ENCODE measurements at places on chromosomes 12 and 14.

DNA sequence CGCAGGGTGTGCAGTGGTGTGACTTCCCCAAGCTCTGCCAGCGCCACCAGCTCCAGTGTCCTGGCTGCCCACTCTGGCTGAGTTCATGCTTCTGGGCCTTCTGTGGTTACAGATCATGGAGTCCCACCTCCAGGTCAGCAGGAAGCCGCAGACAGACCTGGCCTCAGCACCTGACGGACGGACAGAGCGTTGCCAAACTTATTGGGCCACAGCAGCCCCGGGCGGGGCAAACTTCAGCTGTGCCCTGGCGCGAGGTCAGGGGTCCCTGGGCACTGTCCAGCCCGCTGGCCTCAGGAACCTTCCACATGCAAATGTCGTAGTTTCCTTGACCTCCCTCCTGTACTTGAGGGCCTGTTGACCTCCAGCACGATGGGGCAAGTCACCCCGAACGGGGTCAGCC lies 11.2 kb downstream of the GPR132 start:
- no peak for DNase-seq

DNA sequence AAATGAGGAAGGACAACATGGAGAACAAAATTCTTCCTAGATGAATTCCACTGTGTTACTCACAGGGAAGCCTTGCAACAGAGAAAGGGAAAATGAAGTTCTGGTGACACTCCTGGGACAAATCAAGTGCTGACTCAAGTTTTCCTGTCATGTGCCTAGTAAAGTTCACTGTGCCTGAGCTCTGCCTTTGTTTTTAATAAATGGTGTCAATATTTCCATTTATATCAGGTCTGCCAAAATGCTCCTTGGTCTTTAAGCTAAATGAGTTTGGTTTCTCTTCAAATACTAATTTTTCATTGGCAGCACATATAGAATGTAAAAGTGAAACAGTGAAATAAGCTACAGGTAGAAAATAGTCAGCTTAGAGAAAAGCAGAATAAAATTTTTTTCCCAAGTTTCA lies 33.0 kb downstream of the HIGD1C start:
- DNase-seq: no peak

DNA sequence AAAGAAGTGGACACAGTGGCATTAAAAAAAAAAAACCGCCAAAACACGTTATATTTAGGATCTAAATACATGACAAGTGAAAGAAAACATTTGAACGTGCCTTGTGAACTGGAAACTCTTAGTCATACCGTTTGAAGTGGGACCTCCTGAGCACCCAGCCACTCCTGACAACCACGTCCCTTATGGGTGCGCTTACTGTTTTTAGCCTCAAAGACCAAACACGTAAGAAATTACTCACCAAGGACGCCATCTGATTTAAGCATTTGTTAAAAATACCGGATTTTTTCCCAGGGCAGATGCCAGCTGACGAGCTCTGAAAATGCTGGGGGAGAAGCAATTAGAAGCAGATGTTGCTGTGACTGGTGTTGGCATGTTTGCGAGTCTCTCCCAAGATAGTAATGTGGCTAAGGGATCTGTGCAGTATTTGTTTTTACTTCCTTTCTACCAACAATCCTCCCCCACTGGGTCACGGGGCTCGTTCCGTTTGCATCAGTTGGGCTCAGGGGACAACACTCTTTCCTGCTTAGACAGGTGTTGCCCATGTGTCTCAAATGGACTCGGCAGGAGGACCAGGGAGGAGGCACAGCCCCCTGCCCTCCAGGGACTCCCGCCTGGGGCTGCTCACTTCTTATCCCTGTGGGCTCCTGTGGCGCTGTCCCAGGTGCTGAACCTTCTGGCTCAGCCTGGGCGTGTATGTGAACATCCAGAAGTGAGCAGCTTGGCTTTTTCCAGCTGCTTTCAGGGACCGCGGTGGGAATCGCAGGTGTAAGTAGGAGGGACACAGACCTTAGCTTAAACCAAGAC lies 101.0 kb downstream of the BEGAIN start:
- peak; percentile 88 for DNase-seq

DNA sequence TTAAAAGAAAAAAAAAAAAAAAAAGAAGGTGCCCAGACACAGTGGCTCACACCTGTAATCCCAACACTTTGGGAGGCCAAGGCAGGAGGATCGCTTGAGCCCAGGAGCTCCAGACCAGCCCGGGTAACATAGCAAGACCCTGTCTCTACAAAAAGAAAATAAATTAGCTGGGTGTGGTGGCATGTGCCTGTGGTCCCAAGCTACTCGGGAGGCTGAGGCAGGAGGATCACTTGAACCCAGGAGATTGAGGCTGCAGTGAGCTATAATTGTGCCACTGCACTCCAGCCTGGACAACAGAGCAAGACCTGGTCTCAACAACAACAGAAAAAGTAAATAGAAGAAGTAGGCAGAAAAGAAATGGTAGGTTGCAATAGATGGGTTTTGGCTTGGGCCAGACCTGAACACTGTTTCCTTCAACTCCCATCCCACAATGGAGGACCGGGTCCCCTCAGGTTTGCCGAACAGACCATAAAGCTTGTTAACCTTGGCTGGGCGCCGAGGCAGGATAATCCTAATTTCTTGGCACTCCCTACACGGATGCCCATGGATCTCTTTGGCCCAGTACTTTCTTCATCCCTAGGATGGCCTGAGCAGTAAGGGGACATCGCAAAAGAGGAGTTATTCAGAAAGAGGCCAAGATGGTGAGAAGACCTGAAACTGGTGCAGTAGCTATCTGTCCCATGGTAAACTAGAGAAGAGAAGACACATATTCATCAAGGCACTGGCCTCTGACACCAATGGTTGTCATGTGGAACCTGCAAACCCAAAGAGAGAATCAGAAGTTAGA lies 165.5 kb upstream of the CCND2 start:
- DNase-seq: no peak

- DNase-seq: no peak
Observed at GRCh38 chr14:77988970-77989369, 181.2 kb upstream of the NRXN3 start.

GRCh38 chr12:57213058-57213715 lies 3.4 kb upstream of the NXPH4 start:
- peak; percentile 82 for DNase-seq

GRCh38 chr14:77543637-77544334 lies 45.2 kb upstream of the ISM2 start:
- DNase-seq: no peak

GRCh38 chr12:97482143-97482693 lies 19.6 kb downstream of the RMST start:
- no peak for DNase-seq

- peak; percentile 72 for DNase-seq
Observed at GRCh38 chr14:69151458-69152180, 1.3 kb downstream of the DCAF5 start.

GRCh38 chr12:42422785-42423184 lies 96.8 kb downstream of the PPHLN1 start:
- no peak for DNase-seq

DNA sequence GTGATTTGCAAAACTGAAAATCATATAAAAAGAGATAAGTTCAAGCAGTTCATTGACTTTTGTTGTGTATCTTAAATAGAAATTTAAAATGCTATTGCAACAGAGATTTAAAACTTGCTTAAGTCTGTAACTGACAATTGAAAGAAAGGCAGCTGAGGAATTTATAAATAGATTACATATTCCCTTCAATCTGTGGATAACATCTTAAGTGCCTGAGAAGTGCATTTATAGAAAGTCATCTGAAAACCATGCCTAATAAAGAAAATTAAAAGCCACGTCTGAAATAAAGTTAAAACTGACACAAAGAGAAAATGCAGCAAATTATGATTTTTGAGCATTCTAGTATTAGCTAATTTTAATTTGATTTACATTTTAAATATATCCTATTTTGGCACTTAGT lies 479.8 kb downstream of the MDGA2 start:
- no peak for DNase-seq

DNA sequence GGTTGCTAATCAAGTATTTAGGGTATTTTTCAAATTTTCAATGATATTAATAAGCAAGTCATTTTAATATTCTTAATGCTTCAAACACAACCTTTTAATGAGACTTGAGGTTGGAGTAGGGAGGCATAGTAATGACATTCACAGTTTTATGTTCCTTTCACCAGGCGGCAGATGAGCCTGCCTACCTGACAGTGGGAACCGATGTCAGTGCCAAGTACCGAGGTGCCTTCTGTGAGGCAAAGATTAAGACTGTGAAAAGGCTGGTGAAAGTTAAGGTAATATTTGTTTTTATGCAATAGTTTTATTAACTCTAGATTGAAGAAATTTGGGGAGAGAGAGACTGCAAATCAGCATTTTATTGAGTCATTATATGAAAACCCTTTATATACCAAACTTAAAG lies 3.1 kb downstream of the ARID4A start:
- DNase-seq: no peak

DNA sequence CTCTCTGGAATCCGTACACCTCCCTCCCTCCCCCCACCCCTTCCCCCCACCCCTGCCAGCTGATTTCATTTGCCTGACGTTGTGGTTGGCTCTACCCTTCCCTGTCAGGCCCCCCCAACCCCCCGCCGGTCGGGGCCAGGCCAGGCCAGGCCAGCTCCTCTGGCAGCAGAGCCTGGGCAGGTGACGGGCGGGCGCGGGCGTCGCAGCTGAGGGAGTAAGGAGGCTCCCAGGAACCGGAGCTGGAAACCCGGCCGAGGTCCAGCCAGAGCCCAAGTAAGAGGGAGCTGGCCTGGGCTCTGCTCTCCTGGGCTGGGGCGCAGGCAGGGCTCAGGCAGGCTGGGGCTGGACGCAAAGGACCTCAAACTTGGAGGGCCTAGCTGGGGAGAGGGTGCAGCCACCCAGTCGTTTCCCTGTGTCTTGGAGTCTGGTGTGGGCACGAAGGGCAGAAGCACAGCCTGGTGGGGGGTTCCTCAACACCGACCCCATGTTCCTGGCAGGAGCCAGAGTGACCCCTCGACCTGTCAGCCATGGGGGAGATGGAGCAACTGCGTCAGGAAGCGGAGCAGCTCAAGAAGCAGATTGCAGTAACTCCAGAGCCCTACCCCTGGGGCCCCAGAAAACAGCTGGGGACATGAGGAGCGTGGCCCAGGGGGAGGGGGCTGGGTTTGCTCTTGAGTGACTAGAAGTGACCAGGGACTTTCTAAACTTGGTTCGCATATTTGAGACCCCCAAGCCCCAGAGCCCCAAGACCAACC lies at the start of gene GNB3:
GNB3 (plus strand) TSS at position 165 of the 755 bp plus-strand sequence; CDS start at position 528, 363 bp downstream.
- no peak for DNase-seq

- no peak for DNase-seq
Observed at GRCh38 chr14:61271552-61271951, 9.6 kb downstream of the TMEM30B start.

DNA sequence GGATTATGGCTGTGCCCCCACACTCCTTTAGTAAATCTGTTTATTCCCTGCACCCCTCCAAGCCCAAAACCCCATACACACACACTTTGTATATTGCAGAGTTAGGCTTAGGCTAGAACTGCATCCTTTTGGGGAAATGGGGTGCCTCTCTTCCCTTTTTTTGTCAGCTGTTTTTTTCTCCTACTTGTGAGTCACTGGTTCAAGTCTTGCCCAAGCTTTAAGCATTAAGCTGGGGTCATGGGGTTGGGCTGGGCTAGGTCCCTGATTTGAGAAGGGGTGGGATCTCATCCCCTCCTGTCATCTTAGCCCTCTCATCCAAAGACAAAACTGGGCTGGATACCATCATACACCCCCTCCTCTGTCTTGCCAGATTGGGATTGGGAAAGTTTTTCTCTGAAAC lies 1.6 kb downstream of the LRP1 start:
- no peak for DNase-seq

DNA sequence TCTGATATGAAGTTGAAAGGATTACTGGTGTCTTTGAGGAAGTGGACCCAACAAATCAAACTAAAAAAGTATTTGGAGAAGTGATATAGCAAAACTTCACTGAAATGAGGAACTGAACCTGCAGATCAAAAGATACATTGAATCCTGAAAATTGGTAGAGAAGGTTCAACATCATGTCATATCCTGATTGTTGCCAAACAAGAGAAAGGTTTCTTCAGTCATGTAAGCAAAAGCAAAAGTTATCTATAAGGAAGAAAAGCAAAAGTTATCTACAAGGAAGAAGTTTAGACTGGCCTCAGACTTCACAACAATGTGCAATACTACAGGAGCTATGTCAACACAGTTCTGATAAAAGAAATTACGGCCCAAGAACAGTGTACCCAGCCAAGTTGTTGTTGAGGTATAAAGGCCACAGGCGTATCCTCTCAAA lies 142.7 kb downstream of the RAD51B start:
- DNase-seq: no peak

- no peak for DNase-seq
Observed at GRCh38 chr12:89829434-89829975, 120.9 kb upstream of the ATP2B1 start.

DNA sequence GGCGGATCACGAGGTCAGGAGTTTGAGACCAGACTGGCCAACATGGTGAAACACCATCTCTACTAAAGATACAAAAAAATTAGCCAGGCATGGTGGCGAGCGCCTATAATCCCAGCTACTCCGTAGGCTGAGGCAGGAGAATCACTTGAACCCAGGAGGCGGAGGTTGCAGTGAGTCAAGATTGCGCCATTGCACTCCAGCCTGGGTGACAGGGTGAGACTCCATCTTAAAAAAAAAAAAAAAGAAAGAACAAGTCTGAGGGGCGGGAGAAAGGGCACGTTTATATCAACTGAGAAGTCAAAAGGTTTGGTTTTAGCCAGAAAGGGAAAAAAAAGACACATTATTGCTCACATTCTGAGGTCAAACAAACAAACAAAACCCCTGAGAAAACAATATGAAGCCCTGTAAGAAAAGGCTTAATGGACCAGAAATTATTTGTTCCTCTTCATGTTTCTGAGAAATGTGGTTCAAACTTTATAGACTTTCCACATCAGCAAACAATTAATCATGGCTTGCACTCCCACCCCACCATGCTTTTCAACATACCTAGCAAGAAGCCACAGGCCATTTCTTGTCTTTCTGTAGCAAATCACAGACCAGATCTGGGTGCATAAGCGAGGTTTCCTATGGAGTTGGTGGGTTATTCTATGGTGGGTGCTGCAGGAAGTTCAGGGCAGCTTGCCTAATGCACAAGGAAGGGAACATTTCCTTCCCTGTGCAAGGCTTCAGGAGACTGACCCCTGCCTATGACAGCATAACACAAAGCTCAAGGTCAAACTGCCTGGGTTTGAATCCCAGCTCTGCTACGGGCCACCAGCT lies 80.1 kb downstream of the SSPN start:
- peak; percentile 22 for DNase-seq

DNA sequence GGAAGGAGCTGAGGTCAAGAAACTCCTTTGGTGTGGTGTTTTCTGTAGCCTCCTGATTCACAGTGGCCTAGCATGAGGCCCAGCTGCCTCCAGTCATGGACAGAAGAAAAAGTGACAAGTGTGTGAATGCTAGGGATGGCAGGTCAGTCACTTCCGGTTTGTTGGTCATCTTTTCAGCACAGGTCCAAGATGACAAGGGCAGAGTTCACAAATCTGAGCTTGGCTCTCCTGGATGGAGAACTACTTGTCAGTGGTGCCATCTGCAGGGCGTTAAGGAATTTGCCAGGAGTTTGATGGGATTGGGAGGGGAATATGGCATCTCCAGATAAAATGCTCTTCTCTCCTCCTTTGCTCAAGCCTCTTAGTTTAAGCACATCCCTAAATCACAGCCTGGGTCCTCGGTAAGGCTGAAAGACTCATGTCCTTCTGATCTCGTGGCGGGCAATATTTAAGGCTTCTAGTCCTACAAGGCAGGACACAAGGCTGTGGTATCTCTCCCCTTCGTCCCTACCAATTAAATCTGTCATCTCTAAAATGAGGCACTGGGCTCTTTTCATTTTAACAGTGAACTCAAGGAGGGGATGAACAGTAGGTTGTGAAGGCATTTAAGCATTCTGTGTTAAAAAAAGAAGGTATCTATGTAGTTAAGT lies 10.0 kb downstream of the TUBA1B start:
- peak; percentile 40 for DNase-seq

GRCh38 chr12:50988051-50988450 lies 35.7 kb downstream of the HIGD1C start:
- no peak for DNase-seq

All from renal pelvis (tissue), 12 donors.